ENCODE measurements at places on chromosomes 7 and 10. TPM values are rescaled to one million over a fixed set of nuclear protein-coding genes. Genes with fewer than 3 reads are reported as not detected.

The TBX20 gene
- total RNA-seq: not detected

The TUBB8 gene
- total RNA-seq: not detected

The CNPY1 gene
- not detected for total RNA-seq

The STRIP2 gene
- 10.9 TPM for total RNA-seq

The PILRA gene
- total RNA-seq: 0.33 TPM

The CTTNBP2 gene
- 4.4 TPM for total RNA-seq

The GIMAP2 gene
- total RNA-seq: 16.2 TPM

The ADAMTS14 gene
- total RNA-seq: 1.8 TPM

The SAMD9L gene
- 15.7 TPM for total RNA-seq

The CCL24 gene
- total RNA-seq: not detected

The GATA3 gene
- not detected for total RNA-seq

The RNF32 gene
- total RNA-seq: 2.8 TPM

The WNT16 gene
- total RNA-seq: 3.8 TPM

The CELF2 gene
- 25.1 TPM for total RNA-seq

The SMKR1 gene
- 0.51 TPM for total RNA-seq

The MALRD1 gene
- 1.7 TPM for total RNA-seq

The GPR26 gene
- total RNA-seq: not detected

The DNA2 gene
- total RNA-seq: 5.6 TPM

The RPEL1 gene
- total RNA-seq: 0.17 TPM

The BTBD16 gene
- total RNA-seq: not detected

The ORC5 gene
- 22.9 TPM for total RNA-seq
